ENCODE measurements at places on chromosomes 11 and 22. TPM values are rescaled to one million over a fixed set of nuclear protein-coding genes. Genes with fewer than 3 reads are reported as not detected.

DNA sequence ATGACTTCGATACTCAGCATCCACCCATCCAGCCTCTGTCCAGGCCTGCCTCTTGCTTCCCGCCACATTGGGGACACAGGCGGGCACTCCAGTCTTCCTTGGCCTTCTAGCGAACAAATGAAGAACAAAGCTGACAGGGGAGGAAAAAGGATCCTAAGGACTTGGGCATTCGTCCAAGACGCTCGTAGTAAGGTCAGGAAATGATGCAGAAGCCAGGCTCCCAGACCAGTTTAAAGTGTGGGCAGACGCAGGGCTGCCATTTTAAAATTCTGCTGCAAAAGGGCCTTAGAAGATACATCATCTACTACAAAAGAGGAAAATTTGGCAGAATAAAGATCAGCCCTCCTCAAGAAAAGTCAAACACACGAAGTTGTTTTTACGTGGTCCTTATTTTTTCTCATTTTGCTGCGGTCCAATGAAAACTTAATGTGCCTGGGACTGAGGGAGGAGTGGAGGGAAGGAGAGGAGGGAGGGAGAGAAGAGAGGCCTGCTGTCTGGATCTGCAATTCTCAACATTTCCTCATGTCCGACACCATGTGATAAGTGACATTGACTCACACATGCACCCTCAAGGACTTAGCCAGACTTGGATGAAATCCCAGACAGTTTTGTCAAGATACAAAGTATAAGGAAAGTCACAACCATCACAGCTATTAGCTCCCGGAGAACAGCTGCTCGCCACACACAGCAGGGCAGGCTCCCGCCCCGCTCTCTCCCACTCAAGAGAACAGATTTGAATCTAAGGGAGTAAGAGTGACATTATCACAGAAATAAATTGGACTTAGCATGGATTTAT, 5.7 kb downstream of the DNAL4 start:
- peak; percentile 98 for DNase-seq

GRCh38 chr22:41758231-41758630, 42.2 kb upstream of the CCDC134 start:
- DNase-seq, result no peak

GRCh38 chr11:111408789-111409727, 30.0 kb upstream of the POU2AF1 start:
- DNase-seq, result peak; percentile 91

DNA sequence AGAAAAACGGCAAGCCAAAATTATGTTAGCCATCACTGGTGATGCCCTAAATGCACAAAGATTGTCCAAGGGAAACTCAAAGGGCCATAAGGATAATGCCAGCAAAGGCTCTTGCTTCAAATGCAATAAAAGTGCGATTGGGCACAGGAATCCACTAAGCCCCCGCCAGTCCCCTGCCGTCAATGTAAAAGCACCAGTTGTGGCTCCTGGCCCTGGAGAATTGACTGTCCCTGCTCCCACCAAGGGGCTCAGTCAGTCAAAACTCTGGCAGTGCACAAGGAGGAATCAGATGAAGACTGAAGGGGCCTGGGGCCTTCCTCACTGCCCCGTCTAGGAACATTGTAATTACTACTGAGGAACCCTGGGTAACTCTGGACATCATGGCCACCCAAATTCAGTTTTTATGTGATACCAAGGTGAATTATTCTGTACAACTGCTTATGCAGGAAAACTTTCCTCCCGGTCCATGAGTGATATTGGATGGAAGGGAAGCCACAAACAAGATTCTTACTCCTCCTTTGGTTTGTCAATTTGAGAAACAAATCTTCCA, 85.6 kb downstream of the PIWIL4 start:
- DNase-seq, result no peak

DNA sequence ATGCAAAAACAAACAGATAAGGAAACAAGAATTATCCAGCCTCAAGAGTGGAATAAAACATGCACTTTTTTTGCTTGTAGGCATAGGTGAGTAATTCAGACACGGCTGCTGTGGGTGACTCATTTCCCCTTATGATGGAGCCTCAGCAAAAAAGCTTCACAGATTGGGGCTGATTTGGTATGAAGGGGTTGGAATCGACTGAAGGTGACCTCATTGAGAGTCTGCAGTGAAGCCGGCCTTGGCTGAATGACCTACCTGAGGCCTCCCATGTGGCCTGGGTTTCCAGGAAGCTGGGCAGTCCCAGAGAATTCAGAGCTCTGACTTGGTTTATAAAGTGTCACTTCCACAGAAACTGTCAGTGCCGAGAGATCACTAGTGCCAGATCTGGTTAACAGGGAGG, 34.2 kb upstream of the VPREB1 start:
- no peak for DNase-seq

DNA sequence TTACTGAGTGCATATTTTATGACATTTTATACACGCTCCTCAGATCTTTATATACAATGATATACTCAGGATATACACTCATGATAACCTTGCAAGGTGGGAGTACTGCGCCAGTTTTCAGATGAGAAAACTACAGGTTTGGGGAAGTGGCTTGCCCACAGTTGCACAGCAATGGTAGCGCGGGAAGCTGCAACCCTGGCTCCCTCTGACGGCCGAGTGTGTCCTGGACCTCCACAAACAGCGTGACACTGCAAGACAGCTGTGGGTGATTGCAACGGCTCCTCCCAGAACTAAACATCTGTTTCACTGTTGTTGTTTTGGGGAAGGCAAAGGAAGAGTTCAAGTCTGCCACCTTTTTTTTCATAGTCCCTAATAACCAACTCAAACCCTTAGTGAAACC, 47.0 kb downstream of the PACSIN2 start:
- peak; percentile 67 for DNase-seq

- no peak for DNase-seq
These were observed 88.6 kb downstream of the LARGE1 start for GRCh38 chr22:33831651-33832050.

- peak; percentile 81 for DNase-seq
These were observed 340.1 kb downstream of the MN1 start for GRCh38 chr22:27461470-27461869.

DNA sequence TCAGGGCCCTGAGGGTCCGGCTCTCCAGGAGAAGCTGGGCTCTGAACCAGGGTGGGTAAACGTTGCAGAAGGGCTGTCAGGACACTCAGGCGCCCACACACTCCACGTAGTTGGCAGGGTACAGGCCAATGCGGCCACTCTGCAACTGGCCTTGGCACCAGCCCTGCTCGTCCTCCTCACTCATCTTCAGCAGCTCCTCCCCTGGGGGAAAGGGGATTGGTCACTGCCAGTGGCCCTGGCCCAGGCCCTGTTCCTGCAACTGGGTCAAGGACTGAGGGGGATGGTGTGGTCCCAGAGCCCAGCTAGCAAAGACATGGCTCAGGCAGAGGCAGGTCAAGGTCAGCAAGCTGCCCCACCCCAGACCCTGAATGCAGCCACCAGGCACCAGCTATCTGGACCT, 1.2 kb upstream of the ARFGAP2 start:
- DNase-seq, result no peak

DNA sequence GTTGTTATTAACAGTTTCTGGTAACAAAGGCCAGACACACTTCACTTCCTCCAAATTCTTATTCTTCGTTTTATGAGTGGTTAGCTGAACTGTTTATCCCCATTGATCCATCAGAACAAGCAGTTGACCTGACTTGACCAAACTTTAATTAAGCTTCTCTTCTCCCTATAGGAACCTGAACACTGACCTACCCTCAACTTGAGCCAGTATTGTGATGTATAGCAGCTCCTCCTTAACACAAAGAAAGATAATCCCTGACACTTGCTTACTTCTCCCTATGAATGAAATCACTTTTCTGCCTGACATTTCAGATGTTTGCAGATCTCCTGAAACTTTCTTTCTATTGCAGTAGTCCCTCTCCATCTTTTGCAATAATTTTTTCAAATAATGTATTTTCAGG, 41.9 kb downstream of the ANO5 start:
- no peak for DNase-seq

DNA sequence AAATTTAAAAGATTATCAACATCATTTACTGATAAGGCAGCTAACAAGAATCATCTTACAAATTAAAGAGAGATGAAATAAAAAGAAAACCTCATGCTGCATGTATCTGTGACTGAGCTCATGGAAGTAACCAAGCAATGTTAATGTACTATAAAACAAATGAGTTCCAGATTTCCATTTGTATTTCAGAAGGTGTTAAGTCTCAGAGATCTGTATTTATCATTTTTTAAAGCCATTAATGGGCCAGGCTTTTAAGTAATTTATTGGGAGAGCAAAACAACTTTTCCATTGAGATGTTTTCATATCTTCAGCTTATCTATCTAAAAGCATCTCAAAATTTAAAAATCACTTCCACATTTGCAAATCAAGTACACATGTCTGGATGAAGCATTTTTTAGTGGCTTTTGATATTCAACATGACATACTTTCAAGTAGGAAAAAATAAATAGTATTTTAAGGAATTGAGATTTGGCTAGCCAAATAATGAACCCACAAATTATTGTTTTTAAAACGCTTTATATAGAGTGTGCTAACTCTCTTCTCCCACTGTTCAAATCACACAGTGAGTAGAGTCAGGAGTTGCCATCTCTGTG, 17.9 kb upstream of the BBOX1 start:
- no peak for DNase-seq

GRCh38 chr11:64334764-64335735, 5.0 kb upstream of the CCDC88B start:
- peak; percentile 95 for DNase-seq

DNA sequence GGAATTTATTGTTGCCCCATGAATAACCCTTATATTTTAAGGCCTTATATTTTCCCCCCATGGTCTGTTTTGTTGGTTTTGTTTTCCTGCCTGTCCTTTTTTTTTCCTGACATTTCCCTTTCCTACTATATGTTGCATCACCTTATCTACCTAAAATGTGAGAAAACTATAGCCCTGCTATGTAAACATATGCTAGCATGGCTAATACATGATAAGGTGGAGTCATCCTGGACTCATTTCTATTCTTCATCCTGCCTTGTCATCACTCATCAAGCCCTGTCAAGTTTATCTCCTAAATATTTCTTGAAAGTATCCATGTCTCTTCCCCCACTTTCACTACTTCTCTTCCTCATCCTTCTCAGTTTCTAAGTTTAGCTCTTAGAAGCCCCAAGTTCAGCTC, 2168.8 kb upstream of the RAG2 start:
- no peak for DNase-seq

- peak; percentile 58 for DNase-seq
These were observed 282.3 kb downstream of the ST3GAL4 start for GRCh38 chr11:126637795-126638175.

DNA sequence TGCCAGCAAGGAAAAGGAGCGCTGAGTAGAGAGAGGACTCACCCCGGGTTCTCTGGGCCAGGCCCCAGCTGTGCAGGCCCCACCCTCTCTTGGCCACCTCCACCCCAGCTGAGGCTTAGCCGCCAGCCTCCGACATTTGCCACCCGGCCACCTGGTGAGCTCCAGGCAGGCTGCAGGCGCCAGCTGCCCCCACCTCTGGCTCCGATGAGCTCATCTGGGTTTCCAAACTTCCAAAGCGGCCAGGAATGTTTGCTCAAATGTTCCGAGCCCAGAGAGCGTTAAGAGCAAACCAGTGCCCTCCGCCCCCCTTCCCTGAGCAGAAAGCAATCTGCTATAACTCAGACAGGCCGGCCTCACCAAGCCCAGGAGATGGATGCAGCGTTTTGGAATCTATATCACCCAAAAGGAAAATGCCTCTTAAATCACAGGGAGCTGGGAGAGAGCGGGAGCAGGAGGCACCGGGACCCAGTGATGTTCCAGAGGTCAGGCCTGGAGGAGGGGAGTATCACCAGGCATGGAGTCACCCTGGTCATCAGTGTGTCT, 9.1 kb upstream of the MN1 start:
- peak; percentile 66 for DNase-seq

GRCh38 chr11:46457021-46457420, 65.4 kb upstream of the CHRM4 start:
- no peak for DNase-seq

DNA sequence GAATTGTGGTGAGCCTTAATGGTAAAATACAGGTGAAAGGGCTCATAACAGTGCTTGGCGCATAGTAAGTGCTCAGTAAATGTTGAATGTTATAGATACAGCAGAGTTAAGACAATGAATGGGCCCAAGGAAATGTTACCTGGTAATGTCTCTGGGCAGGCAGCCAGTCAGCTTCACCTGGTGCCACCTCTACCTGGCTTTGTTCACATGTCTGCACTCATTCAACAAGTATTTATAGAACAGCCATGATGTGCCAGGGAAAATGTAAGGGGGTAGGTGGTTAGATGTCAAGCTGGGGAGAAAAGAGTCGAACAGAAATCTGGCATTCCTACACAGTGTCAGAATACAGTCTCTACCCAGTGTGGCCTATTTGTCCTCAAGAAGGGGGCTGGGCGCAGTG, 238.8 kb upstream of the SYN3 start:
- DNase-seq, result no peak

GRCh38 chr22:50613291-50613981, 12.8 kb downstream of the MAPK8IP2 start:
- no peak for DNase-seq

DNA sequence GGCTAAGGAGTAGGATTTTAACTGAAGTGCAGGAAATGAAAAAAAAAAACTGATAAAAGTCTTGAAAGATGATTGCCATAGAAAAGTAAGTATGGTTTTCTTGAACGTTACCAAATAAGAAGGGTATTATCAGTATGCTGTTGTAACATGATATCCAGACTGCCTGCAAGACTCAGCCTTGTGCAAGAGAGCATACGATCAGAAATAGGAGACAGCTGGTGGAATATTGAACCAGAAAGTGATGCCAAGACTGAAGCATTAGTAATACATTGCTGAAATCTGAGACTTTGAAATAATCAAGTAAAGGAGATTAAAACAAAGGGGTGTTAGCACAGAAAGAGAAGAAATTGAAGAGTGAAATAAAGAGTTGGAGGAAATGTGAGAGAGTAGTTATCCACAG, 452.7 kb upstream of the CNTN5 start:
- DNase-seq, result peak; percentile 0

- no peak for DNase-seq
These were observed 3.3 kb downstream of the RTN4R start for GRCh38 chr22:20264614-20265452.

- DNase-seq, result peak; percentile 68
These were observed 740 bp downstream of the EML3 start for GRCh38 chr11:62611705-62612365.

- DNase-seq, result no peak
These were observed 30.8 kb downstream of the FEZ1 start for GRCh38 chr11:125465255-125465654.

- peak; percentile 89 for DNase-seq
These were observed 163.4 kb upstream of the NCAM1 start for GRCh38 chr11:112797648-112798293.

The RIN1 gene
- total RNA-seq, result 32.3 TPM

The MMP27 gene
- total RNA-seq, result not detected

The SMTNL1 gene
- total RNA-seq, result 0.21 TPM

The APOL1 gene
- 1.0 TPM for total RNA-seq

The ARHGAP42 gene
- 21.2 TPM for total RNA-seq

The CDHR5 gene
- not detected for total RNA-seq

The CEND1 gene
- 0.53 TPM for total RNA-seq

The NOX4 gene
- not detected for total RNA-seq

The CYB5R2 gene
- not detected for total RNA-seq

The ADM2 gene
- total RNA-seq, result 0.67 TPM

The RAD9A gene
- total RNA-seq, result 5.5 TPM

The JHY gene
- total RNA-seq, result 0.32 TPM

The OR5A1 gene
- not detected for total RNA-seq

Data from myocyte (in vitro differentiated cells).